ENCODE measurements at places on chromosomes 7 and 10.

GRCh38 chr10:23202779-23203178, 10.7 kb downstream of the PTF1A start:
- no peak for DNase-seq

GRCh38 chr10:48523820-48524758, 80.8 kb downstream of the ARHGAP22 start:
- no peak for DNase-seq

DNA sequence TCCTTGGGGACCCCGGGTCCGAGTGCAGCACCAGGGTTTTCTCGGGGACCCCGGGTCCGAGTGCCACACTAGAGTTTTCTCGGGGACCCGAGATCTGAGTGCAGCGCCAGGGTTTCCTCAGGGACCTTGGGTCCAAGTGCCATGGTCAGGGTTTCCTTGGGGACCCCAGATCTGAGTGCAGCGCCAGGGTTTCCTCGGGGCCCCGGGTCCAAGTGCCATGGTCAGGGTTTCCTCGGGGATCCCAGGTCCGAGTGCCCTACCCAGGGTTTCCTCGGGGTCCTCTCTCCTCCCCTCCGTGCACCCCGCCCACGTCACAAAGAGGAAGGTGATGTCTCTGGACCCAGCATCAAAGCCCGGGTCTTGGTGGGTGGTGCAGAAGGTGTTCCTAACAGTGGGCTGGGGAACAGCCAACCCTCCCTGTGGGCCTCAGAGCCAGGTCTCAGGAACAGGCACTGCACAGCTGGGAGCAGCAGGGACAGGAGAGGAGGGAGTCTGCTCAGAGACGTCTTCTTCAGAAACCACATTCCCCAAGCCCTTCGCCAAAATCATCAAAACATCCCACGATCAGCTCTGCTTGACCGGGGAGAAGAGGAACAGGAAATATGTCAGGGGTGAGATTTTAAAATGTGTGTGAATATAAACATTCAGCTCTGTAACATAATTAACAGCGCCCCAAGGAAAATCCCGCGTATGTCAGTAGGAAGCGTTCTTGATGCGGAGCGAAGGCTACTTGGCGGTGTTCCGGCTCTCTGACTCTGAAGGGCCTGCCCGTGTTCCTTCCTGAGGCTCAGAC, 540.7 kb downstream of the DNAJB6 start:
- DNase-seq = no peak

GRCh38 chr7:133272336-133272735, 19.5 kb downstream of the EXOC4 start:
- DNase-seq = no peak

DNA sequence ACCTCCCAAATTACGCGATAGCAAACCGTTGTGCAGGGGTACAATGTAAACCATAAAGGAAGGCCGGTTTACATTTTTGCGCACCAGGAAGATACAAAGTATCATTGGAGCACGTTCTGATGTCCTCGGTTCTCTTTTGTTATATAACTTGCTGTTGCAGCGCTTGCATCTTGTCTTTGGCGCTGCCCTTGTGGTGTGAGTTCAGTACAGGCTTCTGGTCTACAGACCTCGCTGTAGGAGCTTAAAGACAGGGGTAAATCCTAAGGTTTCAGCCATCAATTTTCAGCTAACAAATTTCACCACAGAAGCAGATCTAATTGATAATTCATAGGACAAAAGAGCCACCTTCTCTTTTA, 1.5 kb upstream of the MKX start:
- no peak for DNase-seq

GRCh38 chr7:11228515-11228914, 254.8 kb downstream of the PHF14 start:
- no peak for DNase-seq

DNA sequence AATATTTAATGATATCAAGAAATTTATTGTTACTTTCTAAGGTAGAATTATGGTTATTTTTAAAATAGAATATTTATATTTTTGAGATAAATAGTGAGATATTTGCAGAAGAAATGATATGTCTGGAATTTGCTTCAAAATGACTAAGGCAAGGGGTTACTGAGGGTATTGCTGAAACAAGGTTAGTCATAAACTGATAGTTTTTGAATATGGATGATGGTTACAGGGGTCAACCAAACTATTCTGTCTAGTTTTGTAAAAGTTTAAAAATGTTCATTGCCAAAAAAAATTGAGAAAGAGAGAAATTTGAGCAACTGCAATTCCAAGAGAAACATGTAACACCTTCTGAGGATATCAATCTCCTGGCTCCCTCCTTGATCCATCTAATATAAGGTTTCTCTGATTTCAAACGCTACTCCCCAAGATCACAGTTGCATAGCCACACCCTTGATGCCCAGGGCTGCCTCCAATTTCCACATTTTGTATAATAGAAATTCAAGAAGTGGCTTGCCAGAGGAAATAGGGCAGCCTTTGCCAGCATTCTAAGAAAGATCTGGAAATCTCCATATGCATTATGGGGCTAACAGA, 159.4 kb upstream of the NAMPT start:
- no peak for DNase-seq

DNA sequence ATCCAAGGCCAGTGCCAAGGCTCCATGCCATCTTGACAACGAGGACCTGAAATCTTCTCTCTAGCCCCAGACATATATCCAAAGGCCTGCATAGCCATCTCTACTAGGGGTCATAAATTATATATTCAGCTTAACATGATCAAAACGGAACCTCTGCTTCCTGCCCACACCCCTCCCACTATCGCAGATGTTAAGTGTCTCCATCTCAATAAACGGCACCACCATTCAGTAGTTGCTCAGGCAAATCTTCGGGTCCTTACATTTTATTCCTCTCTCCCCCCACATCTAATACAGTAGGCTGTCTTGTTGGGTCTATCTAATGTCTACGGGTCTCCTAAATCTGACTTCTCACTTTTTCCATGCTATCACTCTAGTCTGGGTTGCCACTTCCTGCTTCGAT, 201.1 kb upstream of the PLXNA4 start:
- DNase-seq = no peak

DNA sequence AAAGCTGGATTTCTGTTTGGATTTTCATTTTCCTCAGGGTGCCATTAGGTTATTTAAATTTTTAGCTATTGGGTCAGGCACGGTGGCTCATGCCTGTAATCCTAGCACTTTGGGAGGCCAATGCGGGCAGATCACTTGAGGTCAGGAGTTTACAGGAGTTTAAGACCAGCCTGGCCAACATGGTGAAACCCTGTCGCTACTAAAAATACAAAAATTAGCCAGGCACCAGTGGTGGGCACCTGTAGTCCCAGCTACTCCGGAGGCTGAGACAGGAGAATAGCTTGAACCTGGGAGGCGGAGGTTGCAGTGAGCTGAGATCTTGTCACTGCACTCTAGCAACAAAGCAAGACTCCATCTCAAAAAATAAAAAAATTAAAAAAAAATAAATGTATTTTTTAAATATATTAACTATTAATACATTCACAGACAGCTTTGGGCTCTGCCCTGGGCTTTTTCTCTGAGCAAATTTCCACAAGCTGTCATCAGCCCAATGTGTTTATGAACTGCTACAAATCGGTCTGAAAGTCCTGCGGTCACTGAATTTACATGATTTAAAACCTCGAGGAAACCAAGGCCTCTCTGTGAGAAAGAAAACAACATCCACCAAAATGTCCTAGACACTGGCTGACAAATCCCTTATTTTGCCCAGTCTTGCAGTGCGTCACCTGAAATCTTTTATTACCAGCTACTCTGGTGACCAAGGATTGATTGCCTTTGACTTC, 19.2 kb upstream of the PLEKHS1 start:
- DNase-seq = no peak

- DNase-seq = no peak
Observed at GRCh38 chr7:54944179-54944578, 74.6 kb upstream of the EGFR start.

GRCh38 chr10:83425306-83425705, 714.0 kb upstream of the GHITM start:
- DNase-seq = no peak

DNA sequence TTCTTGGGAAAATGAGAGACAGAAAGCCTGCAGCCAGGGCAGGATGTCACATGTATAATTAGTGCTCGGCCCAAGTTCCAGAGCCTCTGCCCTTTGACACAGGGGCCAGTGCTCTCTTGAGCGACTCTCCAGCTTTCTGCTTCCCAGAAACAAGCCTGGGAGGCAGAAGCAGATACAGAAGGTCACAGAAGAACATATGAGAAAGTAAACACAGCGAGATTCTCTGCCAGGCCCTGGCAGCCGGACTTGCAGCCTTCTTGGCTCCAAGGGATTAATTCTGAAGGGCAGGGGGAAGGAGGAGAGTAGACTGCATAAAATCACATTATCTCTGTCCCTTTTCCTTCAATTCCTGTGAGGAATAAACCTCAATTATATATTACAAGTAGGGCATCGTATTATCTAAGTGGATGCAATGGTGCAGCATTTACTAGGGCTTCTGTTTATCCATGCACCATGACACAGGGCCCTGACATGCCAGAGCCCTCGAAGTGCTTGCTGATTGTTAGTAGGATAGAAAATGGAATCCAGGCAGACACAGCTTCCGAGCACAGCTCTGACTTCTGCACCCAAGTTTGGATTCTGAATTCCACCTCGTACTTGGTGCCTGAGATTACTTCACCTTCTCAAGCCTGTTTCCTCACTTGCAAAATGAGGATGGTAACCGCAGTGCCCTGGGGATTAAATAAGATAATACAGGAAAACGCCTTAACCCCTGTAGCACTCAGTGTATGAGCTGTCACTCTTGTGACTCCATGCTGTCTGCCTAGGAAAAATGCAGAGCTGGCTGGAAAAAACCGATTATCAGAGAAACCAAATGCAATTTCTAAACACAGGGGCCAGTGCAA, 536.5 kb downstream of the TNS3 start:
- DNase-seq = no peak

- DNase-seq = no peak
Observed at GRCh38 chr7:22723637-22724036, 3.4 kb upstream of the IL6 start.
